Activated naive CD4-positive, alpha-beta T cell (primary cell): ENCODE measurements at places on chromosomes 7 and 10.

DNA sequence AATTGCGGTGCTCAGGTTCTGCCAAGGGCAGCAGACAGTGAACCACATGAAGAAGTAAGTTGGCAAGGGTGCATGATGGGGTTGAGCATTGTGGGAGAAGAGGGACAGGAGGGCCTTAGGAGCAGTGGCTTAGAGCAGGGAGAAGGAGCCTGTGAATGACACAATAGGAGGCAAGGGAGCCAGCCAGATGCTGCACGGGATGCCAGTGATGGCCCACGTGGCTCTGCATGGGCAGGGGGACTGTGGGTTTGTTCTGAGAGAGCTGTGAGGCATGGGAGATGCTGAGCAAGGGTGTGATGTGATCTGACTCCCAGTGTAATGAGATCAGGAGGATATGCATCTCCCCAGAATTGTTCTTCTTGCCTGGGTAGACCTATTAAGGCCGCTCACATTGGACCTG is 60.9 kb downstream of the C10orf90 start:
- no peak for DNase-seq

- no peak for DNase-seq
Observed at GRCh38 chr7:24441314-24442027, 131.8 kb upstream of the PALS2 start.

GRCh38 chr10:34751272-34751671 is 63.8 kb downstream of the PARD3 start:
- DNase-seq: no peak

DNA sequence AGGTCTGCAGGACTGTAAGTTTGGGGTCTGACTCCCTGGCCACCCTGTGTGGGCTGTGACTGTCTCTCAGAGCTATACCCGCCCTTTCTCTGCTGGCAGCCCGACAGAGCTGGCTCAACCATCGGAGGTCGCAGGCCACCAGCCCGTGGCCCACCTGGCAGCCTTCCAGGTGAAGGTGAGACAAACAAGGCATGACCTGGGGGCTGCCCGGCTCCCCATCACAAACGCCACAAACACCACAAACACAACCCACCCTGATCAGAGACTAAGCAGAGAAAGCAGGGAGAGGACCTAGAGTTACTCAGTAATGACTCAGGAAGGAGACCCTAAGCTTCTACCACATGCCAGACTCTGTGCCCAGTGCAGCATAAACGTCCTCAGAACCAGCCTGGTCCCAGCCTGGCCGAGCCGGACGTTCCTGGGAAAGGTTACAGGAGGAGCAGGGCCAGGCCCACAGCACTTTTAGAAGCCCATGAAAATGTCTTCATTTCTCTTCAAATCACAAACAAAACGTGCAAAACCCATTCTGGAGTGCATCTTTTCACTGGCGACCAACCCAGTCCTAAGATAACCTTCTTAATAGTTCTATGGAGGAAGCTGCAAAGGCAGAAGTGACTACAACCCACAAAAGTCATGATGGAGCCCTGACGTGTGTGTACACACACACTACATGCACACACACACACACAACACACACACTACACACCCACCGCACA is 66.8 kb downstream of the MKI67 start:
- no peak for DNase-seq

DNA sequence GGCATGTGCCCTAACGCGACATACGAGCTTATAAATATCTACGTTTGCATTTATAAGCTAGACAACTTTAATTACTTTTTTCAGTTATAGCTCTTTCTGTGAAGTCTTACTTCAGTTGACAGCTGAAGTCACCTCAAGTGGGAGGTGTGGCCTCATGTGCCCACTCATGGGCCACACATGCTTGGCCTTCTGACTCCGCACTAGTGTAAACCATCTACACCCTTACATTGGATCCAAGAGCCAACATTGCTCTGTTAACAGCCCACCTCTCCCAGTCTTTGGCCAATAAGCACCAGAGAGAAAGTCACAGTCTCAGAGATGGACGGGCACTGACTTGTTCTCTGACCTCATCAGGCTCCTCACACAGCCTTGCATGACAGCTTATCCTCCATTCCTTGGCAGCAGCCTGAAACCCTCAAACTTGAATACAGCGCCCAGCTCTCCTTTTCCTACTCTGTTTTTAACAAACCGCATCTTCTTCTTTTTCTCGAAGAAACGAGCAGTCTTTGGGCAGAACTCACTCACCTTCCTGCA is 70.9 kb upstream of the AMPH start:
- no peak for DNase-seq

- no peak for DNase-seq
Observed at GRCh38 chr7:92735707-92736106, 100.7 kb downstream of the CDK6 start.

DNA sequence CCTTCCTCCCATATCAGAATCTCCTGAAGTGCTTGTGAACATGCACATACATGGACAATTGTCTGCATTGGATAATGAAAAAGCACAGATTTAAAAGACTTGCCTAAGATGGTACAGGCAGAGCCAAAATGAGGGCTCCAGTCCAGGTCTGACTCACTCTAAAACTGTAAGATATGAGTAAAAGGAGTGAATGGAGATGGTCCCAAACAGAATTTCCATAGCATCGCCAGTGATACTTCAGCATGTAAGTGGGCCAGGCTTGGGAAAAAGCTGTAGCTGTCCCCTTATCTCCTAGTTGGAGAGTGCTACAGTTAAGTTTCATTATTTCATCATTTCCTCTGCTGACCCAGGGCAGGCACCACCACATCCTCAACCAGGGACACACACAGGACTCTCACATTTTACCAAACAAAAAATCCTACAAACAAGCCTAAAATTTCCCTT is 26.4 kb upstream of the IL6 start:
- no peak for DNase-seq

DNA sequence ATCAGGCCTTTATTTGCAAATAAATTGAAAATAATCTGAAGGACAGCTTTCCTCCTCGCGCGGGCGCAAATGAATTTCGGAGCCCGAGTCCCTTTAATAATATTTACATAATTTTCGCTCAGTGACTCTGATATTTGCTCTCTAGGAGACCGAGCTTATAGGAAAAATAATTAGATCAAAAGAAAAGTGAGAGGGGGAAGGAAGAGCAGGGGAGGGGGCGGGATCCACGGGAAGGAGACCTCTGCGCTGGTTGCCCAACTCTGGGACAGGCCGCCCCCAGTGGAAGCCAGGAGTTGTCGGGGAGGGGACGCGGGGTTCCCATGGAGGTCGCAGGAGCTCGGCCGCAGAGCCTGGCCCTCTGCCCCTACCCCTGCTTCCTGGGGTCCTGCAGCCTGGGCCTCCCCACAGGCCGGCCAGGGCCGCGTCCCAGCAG is 5.8 kb downstream of the UNCX start:
- DNase-seq: no peak

GRCh38 chr10:79477456-79477855 is 32.0 kb upstream of the ZCCHC24 start:
- no peak for DNase-seq
